AG08395 (cell line): ENCODE measurements at places on chromosomes 7 and 10.

DNA sequence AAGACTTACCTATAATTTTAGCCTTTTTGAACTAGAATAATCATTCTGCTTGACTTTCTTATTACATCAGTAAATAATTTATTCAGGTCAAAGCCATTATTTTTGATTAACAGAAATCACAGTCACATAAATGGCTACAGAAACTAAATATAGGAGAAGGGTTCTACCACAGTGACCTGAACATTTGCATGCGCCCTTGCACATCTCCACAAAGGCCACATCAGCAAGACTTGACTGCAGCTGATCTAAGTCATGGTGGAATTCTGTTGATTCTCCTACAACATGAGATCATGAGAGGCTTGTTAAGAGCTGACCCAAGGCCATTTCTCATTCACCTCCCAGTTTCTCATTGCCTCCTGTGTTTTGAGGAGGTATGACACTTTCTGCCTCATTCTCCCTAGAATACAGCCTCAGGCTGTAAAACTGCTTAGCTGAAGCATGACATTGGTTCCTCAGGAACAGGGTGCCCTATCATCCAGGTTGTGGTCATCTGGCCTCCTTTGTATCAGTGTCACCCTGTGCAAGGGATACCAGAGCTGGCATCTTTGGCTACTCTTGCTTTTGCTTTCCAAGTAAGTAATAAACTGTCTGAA lies 6.7 kb upstream of the IMMP2L start:
- DNase-seq: no peak

- no peak for DNase-seq
Observed at GRCh38 chr10:109743146-109743545, 180.2 kb downstream of the XPNPEP1 start.

- no peak for DNase-seq
Observed at GRCh38 chr7:47478017-47478344, 103.9 kb downstream of the TNS3 start.

DNA sequence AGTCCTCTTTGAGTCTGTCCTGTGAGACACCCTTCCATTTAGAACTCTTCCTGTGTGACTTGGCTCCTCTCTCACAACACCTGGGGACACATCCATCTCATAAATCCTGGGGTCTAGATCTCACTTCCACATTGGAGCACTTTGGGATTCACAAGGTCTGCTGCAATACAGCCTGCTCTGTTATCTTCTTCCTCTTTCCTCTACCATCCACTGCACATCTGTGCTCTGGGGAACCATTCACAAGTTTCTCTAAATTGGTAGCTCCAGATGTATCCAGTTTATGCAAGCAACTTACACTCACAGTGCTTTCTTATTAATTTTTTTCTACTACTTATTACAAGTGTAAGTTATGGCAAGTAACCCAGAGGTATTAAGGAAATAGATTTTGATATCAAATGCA lies 5.5 kb upstream of the FIGNL1 start:
- DNase-seq: no peak

DNA sequence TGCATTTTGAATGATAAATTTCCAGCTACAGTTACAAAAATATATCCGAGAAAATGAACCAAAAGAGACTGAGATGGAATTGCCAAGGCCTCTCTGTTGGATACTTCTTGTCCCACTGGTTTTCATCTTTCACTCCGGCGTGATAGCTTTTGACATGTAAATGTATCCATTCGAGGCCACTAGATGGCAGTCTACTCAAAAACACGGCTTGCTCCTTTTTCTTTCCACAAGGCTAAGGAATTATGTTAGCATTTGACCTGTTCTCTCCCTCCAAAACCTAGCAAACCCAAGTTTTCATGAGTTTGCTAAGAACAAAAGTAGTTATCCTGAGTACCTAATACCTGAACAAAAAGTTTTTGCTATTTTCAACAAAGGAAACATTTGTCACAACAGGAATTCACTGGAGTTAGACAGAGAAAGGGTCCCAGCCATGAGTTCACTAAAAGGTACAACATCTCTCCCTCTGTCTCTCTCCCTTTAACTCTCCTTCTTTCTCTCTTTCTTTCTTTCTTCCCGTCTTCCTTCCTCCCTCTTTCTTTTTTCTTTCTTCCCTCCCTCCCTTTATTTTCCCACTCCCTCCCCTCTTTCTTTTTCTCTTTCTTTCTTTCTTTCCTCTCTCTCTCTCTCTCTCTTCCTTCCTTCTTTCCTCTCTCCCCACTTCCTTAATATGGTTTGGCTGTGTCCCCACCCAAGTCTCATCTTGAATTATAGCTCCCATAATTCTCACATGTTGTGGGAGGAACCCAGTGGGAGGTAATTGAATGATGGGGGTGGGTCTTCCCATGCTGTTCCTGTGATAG lies 207.9 kb upstream of the MYO3A start:
- DNase-seq: peak; percentile 46
